Activated naive CD4-positive, alpha-beta T cell treated with anti-CD3 and anti-CD28 coated beads for 36 hours (primary cell): ENCODE measurements at places on chromosomes 2 and 18. TPM values are rescaled to one million over a fixed set of nuclear protein-coding genes. Genes with fewer than 3 reads are reported as not detected.

The RNF152 gene
- 0.10 TPM for total RNA-seq

DNA sequence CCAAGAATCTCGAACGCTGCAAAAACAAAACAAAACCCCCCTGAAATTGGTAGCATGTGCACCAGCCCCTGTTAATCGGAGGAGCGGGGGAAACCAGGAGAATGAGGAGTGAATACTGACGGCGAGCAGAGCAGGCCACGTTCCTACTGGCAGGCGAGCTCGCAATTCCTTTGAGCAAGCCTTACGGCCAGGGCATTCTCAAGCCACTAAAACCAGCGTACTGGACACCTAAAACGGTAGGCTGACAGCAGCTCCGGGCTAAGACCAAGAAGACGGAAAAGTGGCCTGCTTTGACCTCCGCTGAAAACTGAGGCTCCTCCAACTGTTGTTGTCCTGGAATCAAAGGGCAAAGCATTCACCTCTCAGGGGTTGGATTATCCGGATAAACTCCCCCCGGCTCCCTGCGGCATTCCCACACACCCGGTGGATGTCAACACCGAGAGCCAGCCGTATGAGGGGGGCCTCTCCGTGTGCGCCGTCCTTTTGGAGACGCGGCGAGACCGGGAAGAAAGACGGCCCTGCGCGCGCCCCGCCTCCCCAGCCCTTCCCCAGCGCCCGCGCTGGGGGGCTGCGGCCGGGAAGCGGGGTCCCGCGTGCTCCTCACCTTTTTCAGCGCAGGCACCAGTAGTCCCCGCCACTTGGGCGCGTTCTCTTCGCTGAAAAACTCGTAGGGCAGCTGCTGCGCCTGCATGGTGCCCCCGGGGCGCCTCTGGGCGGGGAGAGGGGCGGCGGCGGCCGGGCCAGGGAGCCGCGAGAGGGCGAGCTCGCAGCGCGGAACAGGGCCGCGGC is 925 bp downstream of the SOS1 start:
- peaks cover 9% of the 10 kb centered on the region for H3K36me3 ChIP-seq
- peak; percentile 65 for DNase-seq
- peak overlapping the region; percentile 80 for H3K4me3 ChIP-seq
- no peaks in the 10 kb centered on the region for H3K27me3 ChIP-seq
- H3K4me1 ChIP-seq = peaks cover 47% of the 10 kb centered on the region
- H3K27ac ChIP-seq = peak overlapping the region; percentile 80

The MOGAT1 gene
- total RNA-seq = not detected

DNA sequence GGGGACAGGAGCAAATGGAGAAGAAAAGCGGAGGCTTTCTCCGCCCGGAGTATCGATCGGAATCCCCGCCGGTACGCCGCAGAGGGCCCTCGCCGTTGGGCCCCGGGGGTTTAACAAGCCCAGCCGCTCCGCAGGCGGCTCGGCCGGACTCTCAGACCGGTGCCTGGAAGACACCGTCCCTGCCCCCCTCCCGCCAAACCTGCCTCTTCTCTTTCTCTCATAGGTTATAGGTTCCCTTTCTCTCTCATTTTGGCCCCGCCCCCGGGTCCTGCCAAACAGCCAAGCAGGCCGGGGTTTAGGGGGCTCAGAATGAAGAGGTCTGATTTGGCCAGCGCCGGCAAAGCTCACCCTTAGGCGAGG is 4.4 kb downstream of the ONECUT2 start:
- peaks cover 84% of the 10 kb centered on the region for H3K27me3 ChIP-seq
- peaks cover 54% of the 10 kb centered on the region for H3K4me1 ChIP-seq
- DNase-seq = no peak
- H3K4me3 ChIP-seq = no peak overlapping the region

The GPD2 gene
- 18.8 TPM for total RNA-seq

DNA sequence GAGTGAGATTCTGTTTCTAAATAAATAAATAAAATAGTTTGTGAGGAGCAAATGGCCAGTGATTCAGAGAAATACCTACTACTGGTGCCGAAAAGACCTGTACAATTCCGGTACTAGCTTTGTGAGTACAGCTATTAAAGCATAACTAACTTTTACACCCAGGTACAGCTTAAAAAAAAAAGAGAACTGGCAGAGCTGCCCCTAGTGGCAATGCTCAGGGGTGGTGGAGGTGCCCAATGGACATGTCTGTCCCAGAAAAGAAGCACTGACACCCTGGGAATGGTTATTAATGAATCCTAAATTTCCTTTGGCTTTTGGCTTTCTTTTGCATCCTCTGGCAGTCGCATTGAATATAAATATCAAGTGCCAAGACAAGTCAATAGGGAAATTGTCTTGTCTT is 87.0 kb downstream of the LIPG start:
- no peak for DNase-seq
- H3K4me1 ChIP-seq = peaks cover 3% of the 10 kb centered on the region
- no peaks in the 10 kb centered on the region for H3K36me3 ChIP-seq
- no peak overlapping the region for H3K4me3 ChIP-seq
- H3K27me3 ChIP-seq = no peaks in the 10 kb centered on the region

- H3K27ac ChIP-seq = no peak overlapping the region
- peaks cover 8% of the 10 kb centered on the region for H3K4me1 ChIP-seq
- H3K36me3 ChIP-seq = peaks cover 31% of the 10 kb centered on the region
- DNase-seq = no peak
Observed at GRCh38 chr2:6967301-6967700, 50.1 kb downstream of the RNF144A start.

- DNase-seq = no peak
- no peak overlapping the region for H3K27ac ChIP-seq
- no peaks in the 10 kb centered on the region for H3K4me1 ChIP-seq
- no peaks in the 10 kb centered on the region for H3K36me3 ChIP-seq
- no peaks in the 10 kb centered on the region for H3K27me3 ChIP-seq
Observed at GRCh38 chr2:145798419-145798818, 1278.5 kb upstream of the ZEB2 start.

The PPP1CB gene
- total RNA-seq = 239 TPM
